ENCODE measurements at places on chromosomes 16 and 17.

DNA sequence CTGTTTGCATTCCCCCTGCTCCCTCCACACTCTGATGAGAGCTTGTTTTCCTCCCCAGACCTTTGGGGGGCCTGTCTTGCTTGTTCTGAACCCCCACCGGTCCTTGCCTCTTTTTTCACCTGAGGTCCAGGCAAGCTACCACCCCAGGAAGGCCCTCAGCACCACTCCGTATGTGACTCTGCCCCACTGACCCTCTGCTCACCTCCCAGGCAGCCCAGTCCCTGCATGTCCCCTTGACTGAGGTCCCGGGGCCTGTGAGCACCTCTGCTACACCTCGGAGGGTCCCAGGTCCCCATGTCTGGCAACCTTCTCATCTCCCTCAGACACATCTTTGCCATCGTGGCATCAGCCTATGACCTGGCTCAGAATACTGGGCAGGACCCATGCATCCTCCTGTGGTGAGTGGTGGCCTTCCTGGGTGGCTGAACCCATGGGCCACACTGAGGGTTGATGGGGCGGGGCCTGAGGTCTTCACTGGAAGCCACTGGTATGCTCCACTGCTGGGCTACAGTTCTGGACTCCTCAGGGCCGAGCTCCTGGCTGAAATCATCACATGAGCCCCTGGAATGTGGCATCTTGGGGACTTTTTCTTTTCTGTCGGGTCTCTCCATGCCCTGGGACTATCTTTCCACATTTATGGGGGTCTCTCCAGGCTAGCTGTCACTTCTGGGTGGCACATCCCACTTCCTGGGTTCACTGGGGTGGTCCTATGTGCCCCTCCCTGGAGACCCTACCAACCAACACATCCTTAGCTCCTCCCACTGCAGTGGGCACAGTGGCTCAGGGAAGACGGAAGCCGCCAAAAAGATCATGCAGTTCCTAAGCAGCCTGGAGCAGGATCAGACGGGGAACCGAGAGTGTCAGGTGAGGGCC, 3.5 kb downstream of the MYO15B start:
- DNase-seq, result no peak

DNA sequence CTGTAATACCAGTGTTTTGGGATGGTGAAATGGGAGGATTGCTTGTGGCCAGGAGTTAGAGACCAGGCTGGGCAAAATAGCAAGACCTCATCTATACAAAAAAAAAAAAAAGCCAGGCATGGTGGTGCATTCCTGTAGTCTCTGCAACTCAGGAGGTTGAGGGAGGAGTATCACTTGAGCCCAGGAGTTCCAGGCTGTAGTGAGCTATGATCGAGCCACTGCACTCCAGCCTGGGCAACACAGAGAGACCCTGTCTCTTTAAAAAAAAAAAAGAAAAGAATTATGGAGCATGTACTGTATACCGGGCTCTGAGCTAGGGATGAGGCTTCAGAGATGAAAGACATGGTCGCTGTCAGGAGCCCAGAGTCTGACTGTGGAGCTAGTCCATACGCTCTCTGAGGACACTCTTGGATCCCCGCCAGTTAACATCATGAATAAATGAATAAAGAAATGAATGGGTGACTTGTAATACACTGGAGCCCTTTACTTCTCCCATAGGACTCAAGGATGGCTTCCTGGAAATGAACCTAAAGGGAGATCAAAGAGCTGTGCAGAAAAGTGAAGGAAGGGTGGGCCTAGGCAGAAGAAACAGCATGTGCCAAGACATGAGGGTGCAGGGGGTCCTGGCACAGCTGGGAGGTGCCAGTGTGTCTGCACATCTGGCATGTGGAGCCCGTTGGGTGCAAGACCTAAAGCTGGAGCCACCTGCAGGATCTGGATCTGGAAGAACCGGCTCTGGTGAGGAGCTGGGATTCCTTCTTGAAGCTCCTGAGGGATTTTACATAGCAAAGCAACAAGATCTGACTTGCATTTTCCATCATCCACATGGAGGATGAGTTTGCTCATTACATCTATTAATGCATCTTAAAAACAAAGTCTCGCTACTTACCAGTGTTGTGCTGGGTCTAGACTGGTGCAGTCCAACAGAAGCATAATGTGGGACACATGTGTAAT, 120.4 kb downstream of the IRX3 start:
- no peak for DNase-seq

GRCh38 chr16:74742051-74742481, 32.6 kb downstream of the FA2H start:
- DNase-seq, result no peak

DNA sequence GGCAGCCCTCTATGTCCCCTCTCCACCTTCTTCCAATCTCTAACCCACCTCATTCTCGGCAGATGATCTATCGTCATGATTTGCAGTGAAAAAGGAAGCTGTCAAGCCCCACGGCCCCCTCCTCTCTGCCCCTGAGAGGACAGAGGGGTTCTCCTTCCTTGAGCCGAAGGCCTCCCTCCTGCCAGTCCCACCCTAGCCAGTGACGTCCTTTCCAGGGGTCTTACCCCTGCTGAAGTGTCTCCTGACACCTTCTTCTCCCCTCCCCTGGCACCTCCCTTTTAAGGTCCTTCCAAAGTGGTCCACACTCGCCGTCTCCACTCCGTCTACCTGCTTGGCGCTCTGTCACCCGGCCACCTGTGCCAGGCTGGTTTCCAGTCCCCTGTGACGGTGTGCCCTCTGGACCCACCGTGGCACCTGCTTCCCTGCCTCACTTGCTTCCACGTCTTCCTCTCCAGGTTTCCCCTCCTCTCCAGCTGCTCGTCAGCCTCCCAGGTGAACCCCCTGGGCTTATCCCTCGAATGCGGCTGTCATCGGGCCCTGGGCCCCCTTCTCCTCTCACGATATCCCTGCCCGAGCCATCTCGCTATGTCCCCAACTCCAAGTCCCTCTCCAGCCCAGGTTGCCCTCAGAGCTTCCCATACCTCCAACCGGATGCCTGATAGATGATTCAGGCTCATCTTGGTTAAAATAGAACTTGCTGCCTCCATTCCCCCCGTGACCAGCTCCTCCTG, 5.7 kb downstream of the CCDC102A start:
- DNase-seq, result no peak

DNA sequence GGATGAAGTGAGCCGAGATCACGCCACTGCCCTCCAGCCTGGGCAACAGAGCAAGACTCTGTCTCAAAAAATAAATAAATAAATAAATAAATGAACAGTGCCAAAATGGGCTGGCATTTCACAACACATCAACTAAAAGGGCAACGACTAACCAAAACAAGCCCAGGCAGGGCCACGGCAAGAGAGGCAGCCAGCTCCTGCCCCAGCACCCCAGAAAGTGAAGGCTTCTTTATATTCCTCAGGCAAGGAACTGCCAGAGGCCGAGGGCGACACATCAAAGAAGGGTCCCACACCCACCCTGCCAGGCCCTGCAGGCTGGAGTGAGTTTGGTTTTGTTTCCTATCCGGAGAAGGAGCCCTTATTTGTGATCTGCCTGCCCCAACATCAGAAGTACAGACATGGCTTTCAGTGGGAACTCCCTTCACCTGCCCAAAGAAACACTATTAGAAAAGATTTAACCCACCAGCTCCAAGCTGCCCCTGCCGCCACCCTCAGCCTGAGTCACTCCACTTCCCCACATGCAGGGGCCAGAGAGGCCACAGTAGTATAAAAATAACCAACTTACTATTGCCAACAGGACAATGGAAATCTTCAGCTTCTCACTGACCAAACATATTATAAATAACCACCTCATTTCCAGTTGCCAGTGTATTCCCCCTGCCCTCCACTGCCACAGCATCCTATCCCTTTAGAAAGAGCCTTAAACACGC, 8.0 kb downstream of the FBXO31 start:
- no peak for DNase-seq

GRCh38 chr17:1643293-1643998, 2.1 kb downstream of the SCARF1 start:
- peak; percentile 66 for DNase-seq

DNA sequence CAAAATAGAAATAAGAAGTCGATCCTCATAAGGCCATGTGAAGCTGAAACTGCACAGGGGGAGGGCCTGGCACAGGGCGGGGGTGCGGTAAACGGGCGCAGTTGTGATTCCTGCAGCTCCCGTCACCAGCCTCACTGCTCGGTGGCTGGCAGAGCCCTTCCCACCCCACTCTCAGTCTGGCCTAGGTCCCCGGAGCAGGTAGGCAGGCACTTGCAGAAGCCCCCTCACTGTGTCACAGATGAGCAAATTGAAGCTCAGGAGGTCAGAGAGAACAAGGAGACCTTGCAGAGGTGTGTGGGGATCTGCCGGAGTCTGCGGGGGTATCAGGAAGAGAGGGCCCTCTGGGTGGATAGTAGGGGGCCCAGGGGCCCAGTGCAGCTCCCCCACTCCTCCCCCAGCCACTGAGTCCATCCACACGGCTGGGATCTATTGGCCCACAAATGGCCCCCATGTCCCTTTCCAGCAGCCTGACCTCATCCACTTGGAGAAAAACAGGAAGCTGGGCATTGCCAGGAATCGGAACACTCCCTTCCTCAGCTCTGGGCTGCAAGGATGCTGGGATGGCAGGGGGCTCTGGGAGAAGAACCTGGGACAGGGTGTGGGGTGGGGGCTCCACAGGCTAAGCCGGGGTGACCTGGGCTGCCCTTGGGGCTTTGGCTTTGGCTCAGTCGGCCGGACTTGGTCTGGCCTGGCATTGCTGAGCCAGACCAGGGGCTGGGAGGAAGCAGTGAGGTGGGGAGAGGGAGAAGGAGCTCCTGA, 21.4 kb upstream of the MAP3K14 start:
- no peak for DNase-seq

- peak; percentile 59 for DNase-seq
Measured at GRCh38 chr17:35731239-35731916, at the start of gene RASL10B. Gene RASL10B (plus strand): TSS chr17:35731639. CDS start chr17:35735185, 3,546 bp downstream.

GRCh38 chr17:68052810-68053209, 17.3 kb downstream of the KPNA2 start:
- no peak for DNase-seq

DNA sequence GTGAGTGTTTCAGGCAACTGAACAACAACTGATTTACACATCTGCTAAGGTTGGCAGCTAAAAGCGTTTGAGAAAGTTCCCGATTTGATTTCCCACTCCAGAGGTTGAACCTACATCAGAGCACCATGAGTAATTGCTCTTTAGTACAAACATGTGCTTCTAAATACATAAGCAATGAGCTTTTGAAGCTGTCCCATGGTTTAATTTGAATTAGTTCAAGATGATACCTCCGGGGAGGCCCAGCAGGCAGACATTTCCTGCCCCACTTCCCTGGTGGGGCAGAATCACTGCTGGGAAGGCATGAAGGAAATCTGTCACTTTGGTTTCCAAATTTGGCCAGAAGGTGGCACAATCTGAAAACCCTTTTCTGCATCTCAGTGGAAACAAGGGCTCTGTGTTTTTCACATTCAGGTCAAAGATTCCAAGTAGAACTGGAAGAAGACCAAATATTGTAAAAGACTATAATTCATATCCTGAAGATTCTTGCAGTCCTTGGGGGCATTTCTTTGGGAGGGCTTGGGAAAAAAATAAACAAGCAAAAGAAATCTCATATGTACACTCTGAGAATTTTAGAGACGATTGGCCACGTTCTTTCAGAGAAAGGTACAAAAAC, 176.2 kb upstream of the FAM20A start:
- DNase-seq, result peak; percentile 19

DNA sequence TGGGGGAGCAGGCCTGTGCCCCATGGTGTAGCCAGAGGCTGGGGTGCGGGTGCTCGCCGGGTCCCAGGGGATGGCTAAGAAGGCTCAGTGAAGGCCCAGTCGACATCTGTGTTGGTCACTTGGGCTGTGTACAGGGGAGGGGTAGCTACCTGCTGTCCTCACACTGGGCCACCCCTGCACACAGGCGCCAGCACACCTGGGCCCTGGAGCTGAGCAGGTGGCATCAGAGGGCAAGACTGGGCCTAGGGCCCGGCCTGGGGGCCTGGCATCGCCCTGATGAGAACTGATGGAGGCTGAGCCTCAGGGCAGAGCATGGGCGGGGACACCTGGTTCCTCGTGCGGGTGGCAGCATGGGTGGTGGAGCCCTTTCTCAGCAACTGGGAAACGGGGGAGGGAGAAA, 870 bp upstream of the CTRB2 start:
- no peak for DNase-seq

DNA sequence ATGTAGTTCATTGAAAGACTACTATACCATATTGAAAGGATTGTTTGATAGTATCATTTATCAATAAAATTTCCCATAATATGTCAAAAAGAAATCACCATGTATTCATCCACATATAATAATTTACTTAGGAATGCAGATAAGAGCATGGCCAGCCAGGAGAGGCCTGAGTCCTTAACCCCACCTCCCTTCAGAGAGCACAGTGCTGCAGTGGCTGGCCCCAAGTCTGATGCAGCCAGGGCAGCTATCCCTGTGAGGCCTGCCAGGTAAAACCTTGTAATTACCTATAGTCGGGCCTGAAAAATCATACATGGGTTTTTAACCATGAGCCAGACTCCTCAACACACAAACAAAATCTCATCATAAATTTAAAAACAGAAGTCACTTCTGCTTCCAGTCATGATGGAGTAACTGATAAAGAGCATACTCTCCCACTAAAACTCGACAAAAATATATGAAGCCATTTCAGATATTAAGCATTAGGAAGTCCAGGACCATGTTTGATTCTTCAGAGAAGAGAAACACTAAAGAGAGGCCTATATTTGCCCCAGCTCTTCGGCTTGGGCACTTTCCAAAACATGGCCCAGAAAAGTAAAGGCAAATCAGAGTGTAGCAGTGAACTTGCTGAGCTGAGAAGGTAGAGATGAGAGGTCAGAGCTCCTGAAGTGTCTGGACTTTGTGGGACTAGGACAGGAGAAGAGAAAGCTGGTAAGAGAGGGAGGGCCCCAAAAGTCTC, 40.9 kb upstream of the CCNF start:
- no peak for DNase-seq

All from CD4-positive, alpha-beta T cell treated with Interleukin-6 for 4 hours (primary cell).